ENCODE measurements at places on chromosomes 1 and 21.

DNA sequence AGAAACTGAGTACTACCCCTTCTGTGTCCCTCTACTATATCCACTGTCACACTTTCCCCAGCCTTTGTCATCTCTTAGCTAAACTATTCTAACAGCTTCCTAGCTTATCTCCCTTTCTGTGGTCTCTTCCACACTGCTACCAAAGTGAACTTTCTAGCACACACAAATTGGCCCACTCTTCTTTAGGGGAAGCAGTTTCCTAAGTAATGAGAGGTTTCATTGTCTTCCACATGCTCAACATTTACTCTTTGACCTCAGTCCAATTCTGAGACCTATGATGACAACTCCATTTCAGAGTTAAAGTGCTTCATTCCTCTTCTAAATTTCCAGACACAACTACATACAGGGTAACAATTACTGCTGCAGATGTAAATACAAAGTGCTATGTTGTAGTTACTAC, 32.9 kb downstream of the SCYL3 start:
- DNase-seq, result no peak

GRCh38 chr21:36946949-36947356, 19.5 kb downstream of the HLCS start:
- DNase-seq, result no peak

DNA sequence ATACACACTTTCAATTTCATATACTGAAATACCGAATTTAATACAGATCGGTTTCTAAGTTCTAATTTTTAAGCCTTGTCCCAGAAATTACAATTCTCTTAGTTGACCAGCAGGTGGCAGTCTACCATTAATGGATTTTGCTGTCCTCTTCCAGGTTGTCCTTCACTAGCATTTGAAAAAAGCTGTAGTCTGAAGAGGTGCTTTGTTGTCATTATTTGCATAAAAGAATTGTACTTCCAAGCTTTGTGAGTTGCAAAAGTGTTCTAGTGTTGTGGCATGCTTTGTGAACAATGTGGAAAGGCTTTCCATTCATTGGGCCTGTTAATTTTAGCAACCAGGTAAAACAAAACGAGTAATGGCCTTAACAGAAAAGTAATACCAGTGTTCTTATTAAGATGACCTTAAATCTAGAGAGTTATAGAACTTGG, 193.6 kb downstream of the RPS6KC1 start:
- DNase-seq, result no peak

- DNase-seq, result no peak
These were observed 59.2 kb upstream of the TNR start for GRCh38 chr1:175802407-175803123.

GRCh38 chr1:14549897-14550620, 48.4 kb upstream of the KAZN start:
- no peak for DNase-seq

DNA sequence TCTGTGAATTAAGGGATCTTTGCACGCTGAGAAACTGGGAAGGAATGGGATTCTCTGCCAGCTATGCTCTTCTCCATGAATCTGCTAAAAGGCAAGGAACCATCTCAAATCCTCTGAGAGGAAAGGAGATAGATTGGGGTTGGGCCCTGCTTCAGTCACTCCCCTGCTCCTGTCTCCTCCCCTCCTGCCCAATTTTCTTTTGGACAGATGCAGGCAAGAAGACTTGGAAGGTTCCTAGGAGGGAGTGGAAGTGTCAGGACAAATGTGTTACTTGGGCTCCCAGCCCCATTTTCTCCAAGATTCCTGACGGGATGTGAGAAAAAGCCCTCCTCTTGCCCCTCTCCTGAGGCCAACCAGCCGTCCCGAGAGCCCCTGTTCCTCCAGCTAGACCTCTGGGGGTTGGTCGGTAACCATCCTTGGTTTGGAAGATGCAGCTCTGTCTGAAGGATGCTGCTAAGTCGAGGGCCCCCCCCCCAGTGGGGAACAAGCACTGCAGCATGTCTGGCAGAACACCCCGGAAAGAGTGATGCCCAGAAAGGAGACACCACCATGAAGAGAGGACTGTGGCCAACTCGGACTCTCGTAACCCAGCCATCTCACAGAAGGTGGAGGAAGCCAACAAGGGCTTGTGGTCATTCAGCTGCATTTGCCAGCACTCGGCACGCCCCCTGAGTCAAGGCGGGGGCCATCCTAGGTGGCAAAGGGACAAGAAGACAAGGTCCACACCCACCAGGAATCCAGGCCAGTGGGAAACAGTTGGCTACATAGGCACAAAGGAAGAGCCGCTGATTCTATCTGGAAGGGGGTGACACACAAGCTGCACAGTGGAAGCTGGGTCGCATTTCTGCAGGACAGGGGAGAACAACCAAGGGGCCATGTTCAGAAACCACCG, 43.7 kb downstream of the CDK18 start:
- DNase-seq, result no peak

DNA sequence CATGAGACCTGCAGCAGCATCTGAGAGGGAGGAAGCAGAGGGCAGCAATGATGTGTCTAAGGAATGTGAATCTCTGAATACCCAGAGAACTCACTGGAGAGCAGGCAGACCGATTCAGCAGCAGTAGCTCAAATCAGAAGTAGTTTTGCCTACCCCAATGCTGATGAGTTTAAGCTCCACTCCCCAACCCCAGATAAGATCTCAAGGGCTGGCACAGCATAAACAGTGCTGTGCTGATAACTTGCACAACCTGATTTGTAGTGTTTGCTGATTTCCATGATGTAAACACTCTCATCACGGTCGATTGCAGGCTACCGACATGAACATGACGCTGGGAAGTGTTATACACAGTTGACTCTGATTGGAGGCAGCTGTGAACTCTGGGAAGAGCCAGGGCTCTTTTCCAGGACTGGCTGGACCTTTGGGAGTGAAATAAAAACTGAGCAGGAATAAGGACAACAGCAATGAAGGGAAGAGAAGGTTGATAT, 11.2 kb upstream of the HMGCS2 start:
- no peak for DNase-seq

DNA sequence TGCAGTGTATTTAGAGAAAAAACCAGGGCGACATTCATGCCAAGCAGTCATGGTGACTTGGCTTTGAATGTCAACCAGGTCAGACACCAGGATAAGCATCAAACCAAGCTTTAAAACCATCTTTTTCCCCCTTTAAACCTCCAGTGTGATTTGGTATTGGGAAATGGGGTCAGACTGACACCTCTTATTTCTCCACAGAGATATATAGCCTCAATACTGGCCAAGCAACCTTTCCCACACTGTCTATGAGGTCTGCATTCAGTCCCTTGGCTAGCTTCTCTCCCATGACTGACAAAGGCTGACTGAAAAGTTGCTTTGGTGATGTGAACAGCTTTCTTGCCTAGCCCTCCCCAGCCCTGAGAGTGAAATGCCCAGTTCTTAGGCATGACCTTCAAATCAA, 21.7 kb downstream of the GPR3 start:
- DNase-seq, result no peak

- no peak for DNase-seq
These were observed 35.9 kb upstream of the PTGFRN start for GRCh38 chr1:116873680-116874271.

- no peak for DNase-seq
These were observed 84.1 kb upstream of the COX20 start for GRCh38 chr1:244751271-244751895.

DNA sequence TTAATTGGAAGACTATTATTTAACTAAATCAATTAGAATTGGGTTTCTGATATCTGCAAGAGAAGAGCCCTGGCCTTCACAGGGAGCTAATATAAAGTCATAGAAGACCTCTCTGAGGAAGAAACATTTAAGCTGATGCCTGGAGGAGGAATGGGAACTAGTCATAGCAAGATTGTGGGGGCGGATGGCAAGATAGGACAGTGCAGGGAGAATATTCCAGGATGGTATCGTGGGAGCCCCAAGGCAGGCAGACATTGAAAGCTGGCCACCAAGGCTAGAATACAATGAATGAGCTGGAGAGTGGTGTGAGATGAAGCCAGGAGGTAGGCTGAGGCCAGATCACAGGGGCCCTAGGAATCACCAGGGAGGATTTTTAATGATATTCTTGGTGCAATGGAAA, 20.8 kb upstream of the MYSM1 start:
- DNase-seq, result no peak

DNA sequence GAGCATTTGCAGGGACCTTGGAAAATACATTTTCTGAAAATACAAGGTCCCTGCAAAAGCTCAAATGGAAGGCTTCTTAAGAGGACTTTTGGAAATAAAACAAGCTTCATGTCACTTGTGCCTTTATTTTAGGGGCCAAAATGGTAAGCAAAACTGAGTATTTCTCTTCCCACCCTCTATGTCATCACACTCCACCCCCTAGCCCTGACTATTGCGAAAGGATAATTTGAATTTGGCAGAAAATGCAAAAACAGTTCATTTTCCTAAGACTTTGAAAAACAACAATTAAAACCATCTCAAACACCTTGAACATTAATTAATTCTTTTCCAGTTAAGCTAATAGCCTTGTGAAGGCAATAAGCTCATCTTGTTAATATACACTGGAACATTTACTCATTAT, 201.7 kb downstream of the TM2D1 start:
- no peak for DNase-seq

DNA sequence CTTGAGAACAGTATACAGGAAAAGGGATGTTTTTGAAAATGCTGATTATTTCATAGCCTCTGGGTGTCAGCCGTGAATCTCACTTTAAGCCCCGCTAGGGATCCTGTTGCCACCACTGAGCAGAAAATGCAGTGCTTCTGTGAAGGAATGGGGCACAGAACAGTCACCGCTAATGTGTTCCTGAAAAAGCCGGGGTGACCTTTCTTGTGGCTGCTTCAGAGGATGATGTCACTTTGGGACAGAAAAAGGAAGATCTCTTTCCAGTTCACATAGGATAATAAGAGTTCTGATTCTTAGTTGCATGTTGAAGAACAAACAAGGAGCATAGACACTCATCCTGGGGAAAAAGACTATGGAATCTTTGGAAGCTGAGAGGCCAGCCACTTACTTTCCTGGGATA, 349.6 kb downstream of the DISC1 start:
- DNase-seq, result no peak

DNA sequence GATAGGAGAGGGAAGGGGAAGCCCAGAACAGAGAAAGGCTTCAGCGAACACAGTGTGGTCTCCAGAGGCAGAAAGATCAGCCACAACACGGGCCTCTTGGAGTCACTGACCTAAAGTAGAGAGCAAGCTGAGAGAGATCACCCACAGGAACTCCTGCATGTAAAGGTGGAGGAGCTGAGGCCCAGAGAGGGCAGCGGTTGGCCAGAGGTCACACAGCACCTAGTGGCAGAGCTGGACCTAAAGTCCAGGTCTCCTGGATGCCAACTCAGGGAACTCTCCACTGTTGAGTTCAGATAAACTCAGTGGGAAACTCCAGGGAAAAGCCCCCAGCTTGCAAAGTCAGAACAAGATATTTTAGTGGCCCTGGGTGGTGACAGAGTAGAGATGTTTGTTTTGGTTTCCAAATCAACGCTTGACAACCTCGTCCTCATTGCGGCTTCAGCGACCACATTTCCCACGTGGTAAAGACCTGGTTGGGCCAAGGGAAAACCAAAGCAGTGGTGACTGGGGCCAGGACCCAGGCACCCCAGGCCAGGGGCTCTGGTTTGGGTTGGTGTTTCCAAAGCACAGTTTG, 4.6 kb downstream of the IFFO2 start:
- peak; percentile 75 for DNase-seq

DNA sequence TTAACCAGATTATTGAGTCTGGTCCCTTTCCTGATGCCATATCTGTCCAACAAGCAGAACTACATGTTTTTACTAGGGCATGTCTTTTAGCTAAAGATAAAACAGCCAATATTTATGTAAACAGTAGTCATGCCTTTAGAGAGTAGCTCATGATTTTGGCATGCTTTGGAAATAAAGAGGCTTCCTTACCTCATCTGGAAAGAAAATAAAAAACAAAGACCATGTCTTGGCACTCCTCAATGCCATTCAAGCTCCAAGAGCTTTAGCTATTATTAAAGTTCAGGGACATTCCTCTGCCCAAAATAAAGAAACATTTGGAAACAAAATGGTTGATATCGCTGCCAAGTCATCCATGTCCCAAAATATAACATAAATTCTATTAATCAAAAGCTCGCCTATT, 202.4 kb downstream of the URB2 start:
- no peak for DNase-seq

DNA sequence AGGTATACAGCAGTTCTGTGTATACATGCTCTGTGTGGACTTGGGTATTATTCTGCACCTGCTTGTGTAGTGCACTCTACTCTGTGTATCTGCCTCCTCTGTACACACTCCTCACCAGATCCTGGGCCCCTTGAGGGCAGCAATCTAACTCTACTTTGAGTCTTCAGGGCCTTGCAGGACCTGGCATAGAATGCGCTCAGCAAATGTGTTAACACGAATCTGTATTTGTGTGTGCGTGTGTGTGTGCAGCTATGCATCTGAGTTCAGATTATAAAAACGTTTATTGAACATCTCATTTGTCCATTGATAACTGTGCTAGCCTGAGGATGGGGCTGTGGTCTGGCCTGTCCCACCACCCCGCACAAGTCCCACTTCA, 3.9 kb upstream of the MEF2D start:
- DNase-seq, result no peak

DNA sequence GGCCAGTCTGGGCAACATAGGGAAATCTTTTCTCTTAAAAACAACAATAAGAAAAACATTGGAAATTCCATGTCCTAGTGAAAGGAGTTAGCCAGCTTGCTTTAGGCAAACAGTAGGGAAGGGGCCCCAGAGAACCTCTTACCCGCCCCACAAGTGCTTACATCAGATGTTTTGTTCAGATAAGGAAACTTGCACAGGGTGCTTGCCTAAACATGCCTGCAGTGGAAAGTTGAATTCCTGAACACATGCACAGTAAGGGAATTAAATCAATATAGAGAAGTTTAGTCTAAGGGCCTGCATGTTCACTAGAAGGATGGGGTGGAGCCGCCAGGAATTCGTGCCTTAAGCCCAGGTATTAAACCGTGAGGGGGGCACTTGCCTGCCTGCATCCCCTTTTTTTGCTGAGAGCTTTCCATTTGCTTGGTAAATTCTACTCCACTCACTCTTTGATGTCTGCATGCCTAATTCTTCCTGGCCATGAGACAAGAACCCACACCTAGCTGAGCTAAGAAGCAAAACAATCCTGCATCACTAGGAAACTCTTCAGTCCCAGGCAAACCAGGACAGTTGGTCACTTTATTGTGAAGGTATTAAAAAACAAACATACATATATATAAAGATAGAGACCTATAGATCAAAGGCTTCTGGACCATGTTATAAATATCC, 499.0 kb downstream of the SIPA1L2 start:
- no peak for DNase-seq

DNA sequence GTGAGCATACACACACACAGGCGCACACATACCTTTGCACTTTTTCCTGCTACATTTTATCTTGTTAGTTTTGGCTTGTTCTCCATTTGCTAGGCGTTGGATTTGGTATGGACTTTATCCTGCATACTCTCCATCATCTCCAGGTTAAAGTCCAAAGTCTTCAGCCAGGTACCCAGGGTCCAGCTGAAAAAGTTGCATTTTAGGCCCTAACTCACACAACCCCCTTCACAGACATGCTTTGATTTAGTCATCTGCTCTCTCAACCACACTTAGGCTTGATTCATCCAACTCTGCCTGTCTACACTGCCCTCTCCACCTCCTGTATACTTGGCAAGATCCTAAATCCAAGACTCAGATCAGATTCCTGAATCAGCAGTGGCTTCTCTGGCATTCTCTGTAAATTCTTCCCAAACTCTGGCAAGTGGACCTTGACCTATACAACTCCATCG, 10.7 kb upstream of the LAMB3 start:
- DNase-seq, result no peak

- no peak for DNase-seq
These were observed 17.6 kb downstream of the TRAF5 start for GRCh38 chr1:211344152-211344618.
